ENCODE measurements at places on chromosomes 1 and 21.
A peak's percentile ranks its signal among the peaks of the same experiment; 100 is the strongest.

DNA sequence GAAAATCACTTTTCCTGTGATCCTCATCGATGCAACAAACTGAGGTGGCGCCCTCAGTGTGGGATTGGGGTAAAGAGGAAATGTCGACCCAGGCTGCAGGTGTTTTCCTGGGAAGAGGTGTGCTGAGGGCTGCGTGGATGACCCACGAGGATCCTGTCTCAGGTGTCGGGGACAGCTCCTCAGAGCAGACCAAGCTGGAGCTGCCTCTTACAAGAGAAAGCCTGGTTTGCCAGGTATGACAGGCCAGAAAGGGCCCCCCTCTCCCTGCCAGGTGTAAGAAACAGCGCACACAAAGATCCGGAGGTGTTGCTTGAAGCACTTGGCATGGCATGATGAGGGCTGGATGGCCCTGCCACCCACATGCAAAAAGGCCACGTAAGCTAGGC lies 12.6 kb downstream of the FHAD1 start:
- no peak for DNase-seq

- DNase-seq, result no peak
Measured at GRCh38 chr1:59755069-59755685, 59.6 kb upstream of the HOOK1 start.

GRCh38 chr1:93708734-93709481 lies 27.3 kb upstream of the BCAR3 start:
- DNase-seq, result no peak

- no peak for DNase-seq
Measured at GRCh38 chr21:15020797-15021196, 44.0 kb downstream of the NRIP1 start.

- no peak for DNase-seq
Measured at GRCh38 chr1:118739501-118739900, 248.6 kb downstream of the TBX15 start.

- no peak for DNase-seq
Measured at GRCh38 chr1:168261390-168261789, 19.3 kb upstream of the TBX19 start.

GRCh38 chr1:87291107-87291506 lies 37.6 kb upstream of the LMO4 start:
- DNase-seq, result no peak

- DNase-seq, result no peak
Measured at GRCh38 chr1:207944571-207944970, 33.6 kb upstream of the CD34 start.

- DNase-seq, result no peak
Measured at GRCh38 chr1:205699416-205699815, 19.1 kb upstream of the SLC45A3 start.

DNA sequence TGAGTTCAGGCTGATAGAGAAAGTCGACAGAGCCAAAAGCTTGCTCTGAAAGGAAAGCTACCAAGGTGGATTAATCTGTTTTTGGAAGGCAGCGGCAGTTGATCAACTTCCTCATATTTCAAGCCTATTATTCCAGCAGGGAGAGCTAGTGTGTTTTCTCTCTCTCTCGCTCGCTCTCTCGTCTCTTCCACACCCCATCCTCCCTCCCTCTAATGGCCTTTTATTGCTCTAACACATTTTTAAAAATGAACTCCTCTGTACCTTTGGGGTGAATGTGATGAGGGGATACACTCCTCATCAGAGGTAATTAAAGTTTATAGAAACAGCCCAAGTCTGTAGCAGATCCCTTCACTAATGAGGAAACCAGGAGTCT lies 126.4 kb downstream of the CLIC6 start:
- no peak for DNase-seq

- no peak for DNase-seq
Measured at GRCh38 chr1:81149649-81150325, 650.9 kb upstream of the ADGRL2 start.

DNA sequence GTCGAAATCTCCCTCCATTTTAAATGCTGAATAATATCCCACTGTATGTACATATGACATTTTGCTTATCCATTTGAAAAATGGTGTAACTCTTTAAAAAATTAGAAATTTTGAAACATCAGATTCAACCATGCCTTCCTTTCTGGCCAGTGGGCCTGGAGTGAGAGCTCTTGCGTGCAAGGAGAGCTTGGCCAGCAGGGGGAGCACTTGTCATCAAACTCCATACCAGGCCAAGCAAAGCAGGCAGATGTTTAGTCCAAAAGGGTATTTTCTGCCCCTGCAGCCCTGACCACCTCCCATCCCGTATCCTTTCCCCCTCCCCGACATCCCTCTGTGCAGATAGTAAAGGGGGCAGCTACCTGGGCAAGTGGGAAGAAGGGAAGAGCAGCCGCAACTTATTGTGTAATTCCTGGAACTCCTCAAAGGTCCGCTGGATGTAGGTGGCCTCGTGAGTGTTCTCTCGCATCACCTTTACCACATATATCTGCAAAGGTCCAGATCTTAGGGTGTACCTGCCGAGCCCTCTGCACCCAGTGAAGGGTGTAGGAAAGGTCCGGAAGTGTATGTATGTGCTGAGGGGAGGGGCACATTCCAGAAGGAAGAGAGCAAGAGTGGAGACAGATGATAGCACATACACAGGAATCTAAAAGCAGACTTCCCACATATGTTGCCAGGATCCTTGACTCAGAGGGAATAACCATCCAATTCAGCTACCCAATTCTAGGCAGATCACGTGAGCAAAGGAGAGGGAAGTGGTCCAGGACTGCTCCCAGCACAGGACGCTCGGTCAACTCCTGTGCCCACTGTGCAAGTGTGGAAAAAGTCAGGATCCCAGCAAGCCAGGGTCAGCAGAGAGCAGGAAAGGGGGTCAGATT lies 19.9 kb upstream of the PPP1R15B start:
- DNase-seq, result peak; percentile 71

DNA sequence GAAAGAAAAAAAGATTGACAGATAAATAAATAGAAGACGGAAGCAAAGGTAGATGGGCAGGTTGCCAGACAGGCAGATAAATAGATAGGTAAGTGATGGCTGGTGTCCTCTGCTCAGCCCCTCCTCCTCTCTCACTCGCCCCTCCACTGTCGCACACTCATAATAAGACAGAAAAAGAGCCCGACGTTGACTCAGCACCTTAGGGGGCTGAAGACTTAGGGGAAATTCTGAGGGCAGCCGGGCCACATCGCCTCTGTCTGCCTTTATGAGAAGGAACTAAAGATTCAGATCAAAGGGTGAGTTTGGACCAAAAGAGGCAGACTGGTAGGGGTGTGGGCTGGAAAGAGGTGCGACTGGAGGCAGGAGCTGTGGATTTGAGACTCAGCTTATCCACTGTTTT lies 158.1 kb upstream of the IGSF21 start:
- DNase-seq, result no peak

- no peak for DNase-seq
Measured at GRCh38 chr1:178819123-178819522, 51.8 kb downstream of the ANGPTL1 start.

- no peak for DNase-seq
Measured at GRCh38 chr1:79848316-79848715, 841.8 kb upstream of the ADGRL4 start.

DNA sequence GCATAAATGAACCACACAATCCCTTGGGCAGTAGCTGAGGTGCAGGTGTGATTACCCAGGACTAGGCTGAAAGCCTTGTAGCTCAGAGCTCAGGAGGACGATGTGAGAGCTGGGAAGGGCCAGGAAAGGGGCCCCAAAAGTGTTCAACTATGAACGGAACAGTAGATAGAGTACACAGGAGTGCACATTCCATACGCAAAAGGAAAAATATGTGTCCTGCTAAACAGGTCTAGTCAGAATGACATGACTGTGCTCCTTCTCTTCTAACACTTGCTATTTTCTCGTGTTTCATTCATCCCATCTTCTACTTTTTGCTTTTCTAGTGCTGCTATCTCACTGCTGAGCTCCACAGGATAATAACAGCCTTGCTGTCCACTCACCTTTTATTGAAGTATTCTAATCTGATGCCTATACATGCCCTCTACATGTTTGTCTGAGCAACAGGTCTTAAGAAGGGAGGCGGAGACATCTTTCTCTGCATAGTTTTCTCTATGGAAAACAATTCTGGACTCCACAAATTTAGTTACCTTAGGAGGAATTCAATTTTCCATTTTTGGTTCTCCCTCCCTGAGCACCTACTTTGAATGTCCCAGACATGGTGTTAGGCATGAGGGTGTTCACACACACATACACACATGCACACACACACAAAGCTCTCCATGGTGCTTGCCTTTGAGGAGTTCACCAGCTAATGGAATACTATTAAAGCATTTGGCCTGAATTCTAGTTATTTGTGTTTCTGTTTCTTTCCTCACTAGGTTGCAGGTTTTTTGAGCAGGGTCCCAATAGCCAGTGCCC lies 3.4 kb downstream of the S100A10 start:
- no peak for DNase-seq

- no peak for DNase-seq
Measured at GRCh38 chr21:25586326-25586725, 21.0 kb downstream of the MRPL39 start.

DNA sequence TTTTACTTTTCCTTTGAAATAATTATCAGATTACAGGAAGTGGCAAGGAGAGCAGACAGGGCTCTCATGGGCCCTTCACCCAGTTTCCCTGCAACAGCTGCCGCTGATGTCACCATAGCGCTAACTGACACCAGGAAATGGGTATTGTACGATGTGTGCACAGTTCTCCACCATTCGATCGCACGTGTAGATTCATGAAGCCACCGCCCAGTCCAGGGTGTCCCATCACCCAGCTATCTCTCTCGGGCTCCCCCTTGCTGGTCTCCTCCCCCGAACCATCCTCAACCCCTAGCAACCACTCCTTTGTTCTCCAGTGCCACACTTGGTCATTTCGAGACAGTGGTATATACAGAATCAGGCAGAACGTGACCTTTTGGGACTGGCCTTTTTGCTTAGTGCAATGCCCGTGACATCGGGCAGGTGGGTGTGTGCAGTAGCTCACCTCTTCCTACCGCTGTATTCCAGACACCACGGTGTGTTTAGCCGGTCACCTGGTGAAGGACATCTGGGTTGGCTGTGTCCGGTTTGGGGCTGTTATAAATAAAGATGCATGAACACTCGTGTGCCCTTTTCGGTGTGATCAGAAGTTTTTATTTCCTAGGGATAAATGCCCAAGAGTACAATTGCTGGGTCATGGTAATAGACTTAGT lies 118.4 kb downstream of the CRYAA start:
- DNase-seq, result no peak

GRCh38 chr1:64378826-64379225 lies 91.1 kb upstream of the CACHD1 start:
- DNase-seq, result no peak

GRCh38 chr1:16608838-16609560 lies 4.4 kb downstream of the NBPF1 start:
- DNase-seq, result no peak

- DNase-seq, result no peak
Measured at GRCh38 chr1:68028566-68028965, 21.9 kb downstream of the DIRAS3 start.

GRCh38 chr1:180360333-180361075 lies 130.4 kb downstream of the LHX4 start:
- no peak for DNase-seq

DNA sequence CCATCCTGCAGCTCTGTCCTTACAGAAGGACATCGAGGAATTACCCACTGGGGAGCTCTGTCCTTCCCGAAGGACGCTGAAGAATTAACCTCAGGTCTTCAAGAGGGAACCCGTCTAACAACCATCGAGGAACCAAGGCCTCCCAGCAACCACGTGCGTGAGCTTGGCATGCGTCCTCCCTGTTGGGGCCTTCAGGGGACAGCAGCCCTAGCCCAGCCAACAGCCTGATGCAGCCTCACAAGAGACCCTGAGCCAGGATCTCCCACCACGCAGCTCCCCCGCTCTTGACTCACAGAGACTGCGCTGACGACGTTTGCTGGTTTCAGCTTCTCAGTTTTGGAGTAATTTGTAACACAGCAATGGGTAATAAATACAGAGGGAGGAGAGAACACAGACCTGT lies 19.6 kb upstream of the AGPAT3 start:
- DNase-seq, result no peak

DNA sequence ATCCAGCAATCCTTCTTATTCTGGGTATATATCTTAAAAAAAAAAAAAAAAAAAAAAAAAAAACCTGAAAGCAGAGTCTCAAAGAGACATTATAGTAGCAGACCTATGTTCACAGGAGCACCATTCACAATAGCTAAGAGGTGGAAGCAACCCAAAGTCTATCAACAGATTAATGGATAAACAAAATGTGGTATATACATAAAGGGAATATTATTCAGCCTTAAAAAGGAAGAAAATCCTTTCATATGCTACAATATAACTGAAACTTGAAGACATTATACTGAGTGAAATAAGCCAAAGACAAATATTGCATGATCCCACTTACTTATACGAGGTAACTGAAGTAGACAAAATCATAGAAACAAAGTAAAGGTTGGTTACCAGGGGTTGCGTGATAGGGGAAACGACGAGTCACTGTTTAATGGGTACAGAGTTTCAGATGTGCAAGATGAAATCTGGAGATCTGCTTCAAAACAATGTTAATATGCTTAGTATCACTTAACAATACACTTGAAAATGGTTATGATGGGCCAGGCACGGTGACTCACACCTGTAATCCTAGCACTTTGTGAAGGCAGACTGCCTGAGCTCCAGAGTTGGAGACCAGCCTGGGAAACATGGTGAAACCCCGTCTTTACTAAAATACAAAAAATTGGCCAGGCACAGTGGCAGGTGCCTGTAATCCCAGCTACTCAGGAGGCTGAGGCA lies 29.5 kb downstream of the PIK3R3 start:
- DNase-seq, result peak; percentile 5

- no peak for DNase-seq
Measured at GRCh38 chr1:189185097-189185496, 1292.6 kb downstream of the BRINP3 start.

- DNase-seq, result no peak
Measured at GRCh38 chr1:161999301-162000052, 24.2 kb downstream of the OLFML2B start.

DNA sequence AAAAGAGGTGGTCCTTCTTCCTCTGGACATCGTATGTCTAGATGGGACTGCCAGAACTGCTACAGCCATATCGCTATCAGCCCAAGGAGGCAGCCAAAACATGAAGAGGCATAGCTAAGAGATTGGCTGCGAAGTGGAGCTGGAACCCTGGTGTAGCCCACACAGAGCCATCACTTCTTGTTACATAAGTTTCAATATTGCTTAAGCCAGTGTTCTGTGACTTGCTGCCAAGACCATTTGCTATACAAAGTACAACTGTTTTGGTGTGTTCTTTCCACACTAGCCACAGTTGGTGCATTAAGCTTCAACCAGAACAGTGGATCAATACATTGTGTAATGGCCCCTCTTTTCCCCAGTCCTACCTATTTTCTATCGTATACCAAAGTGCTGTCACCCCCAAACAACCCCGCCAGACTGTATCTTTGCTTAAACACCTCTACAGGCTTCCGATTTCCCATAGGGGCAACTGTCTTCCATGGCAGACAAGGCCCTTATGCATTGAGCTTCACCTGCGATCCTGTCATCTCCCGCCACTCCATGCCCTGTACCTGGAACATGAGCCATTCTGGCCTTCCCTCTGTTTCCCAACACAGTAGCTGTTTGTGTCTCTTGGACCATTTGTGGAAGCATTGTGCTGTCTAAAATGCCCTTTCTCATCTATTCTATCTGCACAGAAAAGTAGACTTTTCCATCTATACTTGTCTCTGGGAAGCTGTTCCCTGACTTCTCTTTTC lies 241.8 kb downstream of the TTLL7 start:
- DNase-seq, result no peak

GRCh38 chr1:32413507-32414185 lies 19.4 kb upstream of the BSDC1 start:
- peak; percentile 57 for DNase-seq

- DNase-seq, result no peak
Measured at GRCh38 chr1:35441926-35442579, 115.2 kb downstream of the KIAA0319L start.

All from stimulated activated naive CD4-positive, alpha-beta T cell treated with Interleukin-2 at 50 U/mL for 16 hours (primary cell).